Stimulated activated CD8-positive, alpha-beta memory T cell treated with anti-CD3 and anti-CD28 coated beads, Interleukin-4, amount 100 ng/mL, for 1 hour (primary cell): ENCODE measurements at places on chromosomes 5 and 9.

DNA sequence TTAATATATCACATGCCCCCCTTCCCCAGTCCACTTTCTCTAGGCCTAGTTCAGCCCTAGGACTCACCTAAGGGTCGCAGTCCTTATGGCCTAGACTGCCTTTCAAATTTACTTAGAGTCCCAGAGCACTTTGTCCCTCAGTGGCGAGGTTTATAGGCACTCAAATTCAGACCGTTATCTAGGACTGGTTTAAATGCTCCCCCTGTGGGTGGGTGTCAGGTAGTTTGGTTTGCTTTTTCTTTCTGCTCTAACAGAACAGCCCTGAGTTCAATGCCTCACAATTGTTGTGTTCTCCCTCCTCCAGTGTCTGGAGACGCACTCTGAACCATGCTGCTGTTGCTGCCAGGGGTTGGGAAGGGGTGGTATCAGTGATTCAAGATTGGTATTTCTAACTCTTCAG lies 317.1 kb downstream of the MAT2B start:
- DNase-seq, result no peak

GRCh38 chr9:136437430-136437829 lies 2.2 kb downstream of the INPP5E start:
- no peak for DNase-seq

- DNase-seq, result no peak
These were observed 265.7 kb upstream of the ANKRD55 start for GRCh38 chr5:56498759-56499395.

GRCh38 chr5:168324859-168325630 lies 33.6 kb downstream of the WWC1 start:
- no peak for DNase-seq

DNA sequence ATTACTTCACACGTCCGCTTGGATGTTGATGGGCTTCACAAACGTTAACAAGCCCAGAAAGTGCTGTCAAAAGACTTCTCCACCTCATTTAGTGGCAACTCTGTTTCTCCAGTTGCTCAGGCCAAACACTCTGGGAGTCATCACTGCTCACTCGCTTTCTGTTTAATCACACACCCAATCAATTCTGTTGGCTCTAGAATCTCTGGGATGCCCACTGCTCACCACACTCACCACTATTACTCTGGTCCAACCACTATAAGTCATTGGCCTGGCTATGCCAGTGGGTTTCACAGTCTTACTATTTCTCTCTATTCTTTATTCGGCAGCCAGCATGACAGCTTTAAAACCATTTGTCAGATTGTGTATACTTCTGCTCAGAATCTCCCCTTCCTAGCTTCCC lies 163.5 kb downstream of the KDM4C start:
- DNase-seq, result no peak

- no peak for DNase-seq
These were observed 136.5 kb upstream of the LARP1 start for GRCh38 chr5:154618696-154619095.
